AML-193 (cell line): ENCODE measurements at places on chromosomes 7 and 10.
A peak's percentile ranks its signal among the peaks of the same experiment; 100 is the strongest.

GRCh38 chr10:78181381-78182055 is 147.9 kb downstream of the RPS24 start:
- no peak for DNase-seq

- DNase-seq = no peak
Measured at GRCh38 chr7:155252444-155252887, 45.2 kb upstream of the INSIG1 start.

- no peak for DNase-seq
Measured at GRCh38 chr10:110011681-110012080, 3.9 kb downstream of the ADD3 start.

DNA sequence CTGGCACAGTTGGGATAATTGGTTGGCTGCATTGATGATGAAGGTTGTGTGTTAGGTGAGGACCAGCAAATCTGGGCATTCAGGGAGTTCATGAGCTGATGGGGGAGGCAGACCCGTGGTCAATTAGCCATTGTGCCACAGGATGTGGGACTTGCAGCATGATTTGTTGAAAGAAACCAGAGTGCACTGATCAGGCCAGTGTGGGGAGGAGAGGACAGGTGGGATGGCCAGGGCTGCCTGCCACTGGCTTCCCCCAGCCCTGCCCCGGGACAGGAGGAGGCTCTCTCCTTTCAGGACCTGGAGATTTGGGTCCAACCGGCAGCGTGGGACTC is 4.3 kb downstream of the CLIP2 start:
- DNase-seq = no peak

DNA sequence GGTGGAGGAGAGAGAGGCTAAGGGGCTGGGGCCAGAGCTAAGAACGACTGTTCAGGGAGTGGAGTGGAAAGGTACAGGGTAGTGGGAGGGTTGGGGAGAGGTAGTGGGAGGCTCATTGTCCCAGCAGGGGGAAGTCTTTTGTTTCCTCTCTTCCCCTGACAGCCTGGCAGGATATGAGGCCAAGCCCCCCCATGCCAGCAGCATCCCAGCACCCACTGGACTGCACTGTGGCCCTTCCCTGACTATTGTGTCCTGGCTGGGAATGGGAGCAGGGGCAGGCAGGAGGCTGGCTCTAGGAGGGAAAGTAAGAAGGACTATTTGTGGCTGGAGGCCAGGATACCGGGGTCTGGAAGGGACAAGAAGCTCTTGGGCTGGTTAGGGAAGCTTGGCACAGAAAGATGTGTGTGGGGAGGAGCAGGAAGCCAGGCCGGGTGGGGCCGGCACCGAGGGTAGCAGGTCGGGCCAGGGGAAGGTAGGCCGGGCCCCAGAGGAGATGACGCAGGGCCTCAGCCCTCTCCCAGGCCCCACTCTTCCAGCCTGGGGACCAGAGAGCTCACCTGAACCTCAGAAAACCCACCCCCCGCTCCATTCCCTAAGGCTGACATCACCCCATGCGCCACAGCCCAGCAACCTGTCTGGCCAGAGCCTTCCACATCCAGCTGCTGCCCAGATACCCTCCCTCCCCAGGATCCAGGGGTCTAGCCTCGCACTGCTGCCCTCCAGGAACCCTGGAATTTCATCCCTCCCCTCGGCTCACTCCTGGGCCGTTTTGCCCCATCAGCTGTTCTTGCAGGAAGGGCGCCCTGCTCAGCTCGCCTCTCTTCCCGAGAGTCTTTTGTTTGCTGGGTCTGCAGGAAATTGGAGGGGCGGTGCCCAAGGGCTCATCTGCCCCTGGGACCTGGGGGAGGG is 8.8 kb upstream of the EPHB4 start:
- no peak for DNase-seq

- DNase-seq = peak; percentile 5
Measured at GRCh38 chr10:52488606-52489485, 174.8 kb downstream of the DKK1 start.

GRCh38 chr7:130970196-130970595 is 236.2 kb upstream of the KLF14 start:
- no peak for DNase-seq

DNA sequence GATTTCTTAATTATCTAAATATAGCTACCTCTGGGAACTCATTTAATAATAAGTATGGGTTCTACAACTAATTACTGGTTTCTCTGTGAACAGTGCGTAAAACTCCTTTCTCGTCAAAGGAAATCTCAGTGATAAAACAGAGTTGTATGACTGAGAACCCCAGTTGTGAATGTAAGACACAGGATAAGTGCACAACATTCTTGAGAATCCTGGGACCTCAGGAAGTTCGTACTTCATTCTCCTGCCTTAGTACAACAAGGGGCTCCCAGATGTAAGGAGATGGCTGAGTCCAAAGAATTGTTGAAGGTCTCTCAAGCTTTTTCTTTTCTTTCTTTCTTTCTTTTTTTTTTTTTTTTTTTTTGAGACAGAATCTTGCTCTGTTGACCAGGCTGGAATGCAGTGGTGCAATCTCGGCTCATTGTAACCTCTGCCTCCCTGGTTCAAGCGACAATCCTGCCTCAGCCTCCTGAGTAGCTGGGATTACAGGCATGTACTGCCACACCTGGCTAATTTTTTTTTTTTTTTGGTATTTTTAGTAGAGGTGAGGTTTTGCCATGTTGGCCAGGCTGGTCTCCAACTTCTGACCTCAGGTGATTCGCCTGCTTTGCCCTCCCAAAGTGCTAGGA is 12.5 kb downstream of the DENND10 start:
- no peak for DNase-seq

GRCh38 chr7:109235316-109235715 is 665.6 kb downstream of the DNAJB9 start:
- DNase-seq = no peak

GRCh38 chr7:144049491-144049890 is 743 bp downstream of the OR2A5 start:
- DNase-seq = no peak

DNA sequence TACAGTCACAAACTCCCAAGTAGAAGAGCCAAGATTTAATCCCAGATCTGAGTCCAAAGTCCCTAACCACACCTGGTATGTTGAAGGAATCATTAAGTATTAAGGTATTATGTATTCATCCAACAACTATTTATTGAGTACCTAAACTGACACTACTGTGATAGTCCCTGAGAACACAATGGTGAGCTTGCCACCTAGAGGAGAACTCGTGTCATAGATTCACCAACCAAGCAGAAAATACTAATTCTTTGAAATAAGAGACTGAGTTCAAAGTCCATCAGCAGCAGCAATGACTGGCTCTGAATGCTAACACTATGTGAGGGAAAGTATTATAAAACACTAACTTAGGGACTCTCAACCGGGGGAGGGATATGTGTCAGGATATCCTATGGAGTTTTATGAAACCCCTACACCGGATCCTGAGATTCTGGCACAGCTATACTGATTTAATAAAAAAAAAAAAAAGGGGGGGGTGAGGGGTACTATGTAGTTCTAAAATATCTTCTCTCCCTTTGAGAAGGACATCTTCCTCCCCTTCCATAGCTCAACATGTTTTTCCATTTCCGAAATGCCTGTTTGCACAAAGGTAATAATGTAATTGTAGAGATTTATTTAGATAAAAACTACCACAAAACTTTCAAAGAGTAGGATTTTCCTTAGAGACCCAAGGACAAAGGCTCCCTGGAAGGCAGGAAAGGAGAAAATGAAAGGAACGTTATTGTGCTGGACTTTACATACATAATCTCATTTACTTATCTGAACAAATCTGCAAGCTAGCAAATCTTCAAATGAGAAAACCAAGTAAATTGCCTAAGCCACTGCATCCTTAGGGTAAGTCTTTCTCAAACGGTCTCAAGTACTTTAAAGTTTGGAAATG is 1.6 kb downstream of the NCOA4 start:
- DNase-seq = peak; percentile 76

- DNase-seq = peak; percentile 20
Measured at GRCh38 chr10:131453721-131454634, 142.5 kb upstream of the TCERG1L start.

DNA sequence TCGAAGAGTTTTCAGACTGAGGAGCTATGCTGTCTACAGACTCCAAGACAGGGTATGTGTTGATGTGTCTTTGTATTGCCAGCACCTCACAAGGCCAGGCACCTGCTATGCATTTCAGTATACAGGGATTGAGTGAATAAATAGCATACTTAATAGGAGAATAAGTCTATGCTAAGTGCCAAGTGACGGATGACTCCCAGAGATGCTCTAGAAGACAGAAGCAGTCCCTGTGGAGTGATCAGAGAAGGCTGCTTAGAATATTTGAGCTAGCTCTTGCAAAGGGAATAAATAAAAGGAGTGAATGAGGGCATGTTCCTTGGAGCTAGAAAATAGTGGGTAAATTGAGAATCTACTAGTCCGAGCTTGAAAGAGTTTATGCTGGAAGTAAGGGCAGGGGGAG is 346.4 kb downstream of the GATA3 start:
- no peak for DNase-seq

- DNase-seq = no peak
Measured at GRCh38 chr7:4700577-4701235, 18.6 kb downstream of the FOXK1 start.

DNA sequence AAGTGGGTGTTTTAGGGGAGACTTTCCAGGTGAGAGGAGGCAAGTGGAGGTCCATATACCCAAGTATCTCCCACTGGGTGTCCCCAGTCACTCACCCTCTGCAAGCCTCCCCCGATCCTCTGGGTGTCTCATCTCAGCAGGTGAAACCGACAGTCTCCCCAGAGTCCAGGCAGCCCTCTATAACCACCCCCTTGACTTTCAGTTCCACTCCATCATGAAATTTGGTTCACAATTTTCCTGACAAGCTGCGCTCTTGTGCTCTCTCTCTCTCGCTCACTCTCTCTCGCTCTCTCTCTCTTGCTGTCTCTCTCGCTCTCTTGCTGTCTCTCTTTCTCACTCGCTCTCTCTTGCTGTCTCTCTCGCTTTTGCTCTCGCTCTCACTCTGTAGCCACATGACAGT is 8.1 kb upstream of the RABGEF1 start:
- DNase-seq = no peak

GRCh38 chr10:106866244-106866845 is 298.2 kb downstream of the SORCS1 start:
- no peak for DNase-seq

GRCh38 chr10:78212060-78212785 is 178.6 kb downstream of the RPS24 start:
- no peak for DNase-seq

DNA sequence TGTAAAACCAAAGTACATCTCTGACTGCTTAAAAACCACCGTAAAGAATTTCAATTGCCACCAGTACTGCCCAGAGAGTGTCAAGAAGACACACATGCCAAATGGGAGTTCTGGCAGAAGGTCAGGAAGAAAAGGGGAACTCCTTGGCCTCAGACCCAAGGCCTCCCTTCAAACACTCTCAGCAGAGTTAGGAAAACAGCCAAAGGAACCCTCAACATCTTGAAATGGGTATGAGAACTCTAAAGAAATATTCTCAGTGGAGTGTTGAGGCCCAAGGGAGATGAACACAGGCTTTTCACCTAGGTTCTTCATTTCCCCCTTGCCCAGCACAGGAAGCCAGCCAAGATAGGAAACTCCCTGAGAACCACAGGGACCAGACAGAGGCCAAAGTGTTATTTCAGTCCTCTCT is 96.1 kb upstream of the ASAH2 start:
- DNase-seq = no peak

DNA sequence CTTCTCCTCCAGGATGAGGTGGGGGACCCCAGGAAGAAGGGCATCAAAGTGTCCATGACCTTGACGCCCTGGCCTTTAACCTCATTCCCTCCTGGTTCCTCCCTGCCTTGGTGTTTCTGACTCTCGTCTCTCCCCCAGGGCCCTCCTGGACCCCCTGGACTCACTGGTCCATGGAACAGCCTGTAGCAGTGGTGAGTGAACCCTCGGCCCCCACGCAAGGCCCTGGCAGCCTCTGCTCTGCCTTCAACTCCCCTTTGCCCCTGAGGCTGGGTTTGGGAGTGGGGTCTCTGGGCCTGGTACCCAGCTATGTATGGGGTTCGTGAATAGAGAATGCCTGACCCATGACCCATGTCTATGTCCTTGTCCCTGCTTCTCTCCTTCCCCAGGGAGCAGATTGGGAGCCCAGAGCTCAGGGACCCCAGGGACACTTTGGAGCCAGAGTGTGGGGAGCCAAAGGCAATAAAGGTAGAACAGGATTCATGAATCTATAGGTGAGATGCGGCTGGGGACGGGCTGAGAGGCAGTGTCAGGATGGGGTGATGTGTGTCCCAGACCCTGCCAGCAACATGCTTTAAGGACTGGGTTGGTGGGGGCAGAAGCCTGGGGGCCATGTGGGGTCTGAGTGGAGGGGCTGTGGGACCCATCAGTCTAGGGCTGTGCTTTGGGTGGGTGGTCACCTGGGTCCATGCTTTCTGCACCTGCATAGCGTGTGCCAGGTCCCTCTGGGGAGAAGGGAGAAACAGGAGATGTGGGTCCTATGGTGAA is 18.4 kb upstream of the VOPP1 start:
- no peak for DNase-seq

DNA sequence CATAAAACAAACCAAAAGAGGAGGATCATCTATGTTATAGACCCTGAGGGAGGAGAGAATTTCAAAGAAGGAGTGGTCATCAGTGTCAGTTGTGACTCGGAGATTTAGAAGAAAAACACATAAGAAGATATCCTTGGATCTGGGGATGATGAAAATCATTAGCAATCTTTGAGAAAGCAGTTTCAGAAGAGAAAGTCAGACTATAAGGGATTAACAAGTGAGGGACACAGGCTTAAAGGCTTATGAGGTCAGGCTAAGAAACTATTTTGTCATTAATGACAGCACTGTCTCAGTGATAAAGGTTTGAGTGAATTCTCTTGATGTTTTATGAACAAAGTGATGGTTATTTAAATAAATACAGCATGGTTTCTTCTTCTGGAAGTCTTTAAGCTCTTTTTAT is 6.1 kb upstream of the GPR85 start:
- no peak for DNase-seq

- no peak for DNase-seq
Measured at GRCh38 chr7:132091706-132092105, 484.6 kb downstream of the PLXNA4 start.

- DNase-seq = peak; percentile 49
Measured at GRCh38 chr7:12674861-12675260, 12.6 kb upstream of the ARL4A start.

DNA sequence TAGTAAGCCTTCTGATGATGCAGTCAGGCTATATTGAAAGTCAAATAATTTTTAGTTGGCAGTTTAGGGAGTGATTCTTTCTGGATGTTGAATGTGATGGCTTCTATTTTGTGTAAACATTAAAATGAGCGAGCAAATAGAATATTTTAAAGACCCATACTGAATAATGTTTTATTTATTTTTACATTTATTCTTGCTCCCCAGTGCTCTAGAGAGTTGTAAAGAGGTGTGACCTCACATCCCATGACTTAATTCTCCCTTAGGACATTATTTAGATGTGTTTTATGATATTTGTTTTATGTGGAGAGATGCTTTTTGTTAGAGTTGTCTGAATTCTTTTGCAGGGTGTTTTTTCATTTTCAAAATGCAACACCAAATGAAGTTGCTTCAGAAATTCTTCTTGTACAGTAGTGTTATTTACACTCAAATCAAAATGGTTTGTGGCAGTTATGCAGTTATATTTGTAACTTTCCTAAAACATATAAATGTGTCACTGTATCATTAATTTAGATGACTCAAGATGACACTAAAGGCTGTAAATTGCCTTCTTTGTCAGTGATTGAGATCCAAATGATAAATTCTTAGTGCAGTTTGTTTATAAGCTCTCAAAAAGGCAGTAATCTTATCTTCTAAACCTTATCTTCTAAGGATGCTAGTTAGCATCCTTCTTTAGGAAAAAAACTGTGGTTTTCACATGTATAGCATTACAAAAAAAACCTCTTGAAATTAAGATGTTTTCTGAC is 12.4 kb downstream of the UMAD1 start:
- DNase-seq = no peak
